ENCODE measurements at places on chromosomes 7 and 10.

DNA sequence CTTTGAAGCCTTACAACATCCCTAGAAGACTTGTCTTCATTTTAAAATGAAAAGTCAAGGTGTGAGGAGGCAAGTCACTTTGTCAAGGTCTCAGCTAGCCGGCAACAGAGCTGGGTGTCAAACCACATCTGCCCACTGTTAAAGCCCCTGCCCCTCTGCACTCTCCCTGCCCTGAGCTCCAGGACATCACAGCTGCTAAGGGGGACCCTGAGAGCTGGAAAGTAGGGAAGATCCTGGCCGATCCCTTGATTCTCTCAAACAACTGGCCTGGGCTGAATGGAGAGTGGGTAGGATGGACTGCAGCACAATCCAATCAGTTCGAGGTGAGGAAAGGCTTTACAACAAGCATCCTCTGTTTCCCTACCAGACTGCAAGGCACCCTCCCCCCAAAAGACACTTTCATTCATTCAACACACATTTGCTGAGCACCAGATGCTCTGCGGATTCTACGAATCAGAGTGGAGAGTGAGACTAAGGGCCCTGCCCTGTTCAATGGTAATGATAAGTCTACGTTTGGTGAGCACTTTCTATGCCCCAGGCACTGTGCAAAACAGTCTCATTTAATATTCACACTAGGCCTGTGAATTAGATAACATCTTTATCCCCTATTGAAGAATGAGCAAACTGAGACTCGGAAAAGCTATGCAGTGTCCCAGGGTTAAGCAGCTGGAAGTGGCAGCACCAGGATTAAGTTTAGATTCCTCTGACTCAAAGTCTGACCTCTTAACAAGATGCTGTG, 148.1 kb downstream of the HERPUD2 start:
- no peak for DNase-seq

GRCh38 chr10:4456776-4457175, 369.2 kb upstream of the AKR1E2 start:
- DNase-seq, result no peak

DNA sequence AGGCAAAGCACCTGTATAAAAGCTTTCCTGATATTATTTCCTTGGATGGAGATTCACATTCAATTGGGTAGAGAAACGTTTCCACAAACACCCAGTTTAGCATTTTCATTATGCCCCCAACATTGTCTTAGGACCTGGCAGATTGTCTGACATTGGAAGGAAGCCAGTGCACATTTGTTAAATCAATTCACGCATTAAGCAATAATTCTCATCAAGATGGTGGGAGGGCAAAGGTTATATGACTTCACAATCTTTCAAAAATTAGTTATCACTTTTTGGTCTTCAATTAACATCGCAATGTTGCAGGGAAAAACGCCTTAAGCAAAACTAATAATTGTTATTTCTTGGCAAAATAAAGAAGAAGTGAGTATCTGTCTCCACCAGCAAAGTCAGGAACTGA, 16.4 kb downstream of the OPALIN start:
- no peak for DNase-seq

- no peak for DNase-seq
Observed at GRCh38 chr7:99928994-99929729, at the start of gene GJC3. TSS of gene GJC3 (minus strand) at chr7:99929620. CDS start at chr7:99929620, 0 bp downstream.

GRCh38 chr10:96719200-96719599, 1.1 kb downstream of the PIK3AP1 start:
- no peak for DNase-seq

- no peak for DNase-seq
Observed at GRCh38 chr10:97361537-97361901, 27.0 kb upstream of the FRAT2 start.

GRCh38 chr10:129879655-129880054, 84.4 kb downstream of the EBF3 start:
- no peak for DNase-seq

DNA sequence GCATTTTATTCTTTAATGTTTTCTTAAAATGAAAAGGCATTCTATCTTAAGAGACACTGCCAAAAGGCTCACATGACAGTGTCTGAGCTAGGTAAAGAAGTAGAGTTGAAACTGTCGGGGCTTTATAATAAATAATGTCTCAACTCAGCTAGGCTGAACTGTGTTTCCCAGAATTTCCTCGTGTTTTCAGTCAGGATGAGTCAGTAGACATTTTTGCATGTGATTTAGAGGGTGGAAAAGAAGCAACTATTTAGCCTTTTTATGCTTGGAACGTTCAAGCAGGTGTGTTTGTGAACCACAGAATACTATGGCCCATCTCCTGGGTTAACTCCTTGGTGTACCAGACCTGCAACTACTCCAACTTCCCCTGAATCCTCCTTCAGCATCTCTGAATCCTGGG, 23.4 kb upstream of the LIPA start:
- DNase-seq, result no peak

DNA sequence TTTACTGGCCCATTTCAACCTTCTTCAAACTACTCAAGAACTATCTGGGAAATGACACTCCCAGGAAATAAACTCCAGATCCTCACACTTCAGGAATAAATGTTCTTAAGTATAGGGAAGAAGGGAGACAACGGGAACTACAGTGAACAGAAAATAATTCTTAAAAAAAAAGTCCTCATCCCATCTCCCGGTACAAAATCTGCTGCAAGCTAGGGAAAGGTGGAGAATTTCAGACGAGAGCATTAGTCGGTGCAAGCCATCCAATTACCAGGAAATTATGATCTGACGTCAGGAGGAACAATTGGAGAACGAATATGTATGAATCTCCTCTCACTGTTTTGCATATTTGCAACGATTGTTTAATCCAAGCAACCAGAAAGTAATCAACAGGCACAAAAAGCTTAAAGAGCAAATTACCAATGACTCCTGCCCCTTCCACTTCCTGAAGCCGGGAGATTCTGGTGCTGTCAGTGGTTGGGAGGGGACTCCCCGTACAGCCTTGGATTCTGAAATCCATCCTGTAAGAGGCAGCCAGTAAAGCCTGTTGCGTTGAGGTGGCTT, 15.1 kb upstream of the GATA3 start:
- DNase-seq, result no peak

All from NCI-H460 (cell line).